NAMALWA (cell line): ENCODE measurements at places on chromosomes 6 and 20.

DNA sequence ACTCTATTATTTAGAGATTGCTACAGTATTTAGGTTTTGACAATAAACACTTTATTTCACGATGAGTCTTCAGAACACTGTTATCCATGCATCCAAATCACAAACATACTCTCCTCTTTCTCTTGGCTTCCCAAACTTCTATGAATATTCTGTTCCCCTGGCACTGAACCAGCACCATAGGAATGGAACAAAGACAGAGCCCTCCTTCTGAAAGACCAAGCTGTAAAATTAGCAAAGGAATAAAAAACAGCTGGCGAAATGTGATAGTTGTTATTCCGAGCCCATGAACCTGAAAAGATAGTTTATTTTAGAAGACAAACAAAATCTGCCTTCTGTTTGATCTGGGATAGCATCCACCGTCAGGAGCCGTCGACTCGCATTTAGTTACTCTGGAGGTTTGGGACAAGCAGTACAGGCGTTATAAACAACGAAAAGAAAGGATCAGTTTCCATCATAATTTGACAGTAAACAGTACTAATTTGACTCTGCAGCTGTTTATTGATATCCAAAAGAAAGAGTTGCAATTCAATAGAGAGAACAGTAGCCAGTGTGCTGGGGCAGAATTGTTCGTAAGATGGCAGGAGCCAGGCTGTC is 161.4 kb downstream of the CLIC5 start:
- DNase-seq: no peak

GRCh38 chr6:90110971-90111370 is 185.7 kb downstream of the BACH2 start:
- DNase-seq: no peak

GRCh38 chr20:59148701-59149493 is 14.7 kb upstream of the ZNF831 start:
- DNase-seq: no peak

GRCh38 chr6:35046862-35047261 is 94.3 kb downstream of the TCP11 start:
- no peak for DNase-seq

- DNase-seq: peak; percentile 96
These were observed at the start of the genes C6orf52 and PAK1IP1 for GRCh38 chr6:10694302-10695085. TSS of gene C6orf52 (minus strand) at chr6:10694616. CDS start at chr6:10687550, 7,066 bp downstream. TSS of gene PAK1IP1 (plus strand) at chr6:10694972. CDS start at chr6:10694986, 14 bp downstream.

GRCh38 chr6:118594877-118595276 is 46.8 kb downstream of the PLN start:
- DNase-seq: no peak

- no peak for DNase-seq
These were observed 40.6 kb upstream of the NKX2-2 start for GRCh38 chr20:21554376-21554890.

- no peak for DNase-seq
These were observed 12.7 kb upstream of the MTRF1L start for GRCh38 chr6:153015094-153015640.

DNA sequence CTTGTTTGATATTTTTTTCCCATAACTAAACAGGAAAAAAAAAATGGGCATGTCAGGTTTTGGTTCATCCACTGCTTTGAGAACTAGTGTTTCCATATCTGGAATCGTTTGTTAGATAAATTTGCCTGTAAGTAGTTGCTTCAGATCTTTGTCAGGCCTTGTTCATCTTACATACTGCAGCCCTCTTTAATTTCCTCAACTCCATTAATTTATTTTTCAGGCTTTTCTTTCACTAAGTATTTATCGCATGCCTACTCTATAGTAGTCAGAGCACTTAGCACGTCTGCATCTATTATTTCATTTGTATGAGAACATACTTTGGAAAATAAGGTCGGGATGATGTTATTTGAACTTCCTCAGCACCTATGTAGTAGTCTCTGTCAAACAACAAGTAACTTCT is 80.9 kb downstream of the CAP2 start:
- DNase-seq: no peak

DNA sequence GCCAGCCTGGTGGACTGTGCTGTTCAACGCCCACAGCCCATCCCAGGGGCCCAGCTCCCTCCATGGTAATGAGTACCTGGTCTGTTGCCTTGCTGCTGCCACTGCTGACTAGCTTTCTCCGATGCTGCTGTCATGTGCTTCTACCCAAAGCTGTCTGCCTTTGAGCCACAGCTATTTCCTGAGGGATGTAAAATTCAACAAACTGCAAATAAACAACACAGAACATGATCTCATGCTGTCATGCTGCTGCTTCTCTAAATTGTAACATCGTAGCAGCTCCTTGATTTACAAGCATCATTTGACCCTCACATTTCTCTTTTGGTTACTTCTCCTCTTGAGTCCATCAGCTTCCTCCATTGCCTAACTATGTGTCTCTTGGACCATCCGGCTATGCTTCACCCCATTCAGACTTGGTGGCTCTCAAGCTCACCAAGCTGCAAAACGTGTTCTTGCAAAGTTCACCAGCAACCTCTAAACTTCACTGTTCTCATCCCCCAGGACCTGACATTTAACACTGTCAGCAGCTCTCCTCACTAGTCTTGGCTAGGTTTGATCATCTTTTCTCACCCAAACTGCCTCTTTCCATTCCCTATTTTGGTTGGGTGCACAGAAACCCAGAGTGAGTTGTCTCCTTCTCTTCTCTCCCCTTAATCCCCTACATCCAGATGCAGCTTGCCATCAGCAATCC is 54.6 kb downstream of the FYN start:
- no peak for DNase-seq

DNA sequence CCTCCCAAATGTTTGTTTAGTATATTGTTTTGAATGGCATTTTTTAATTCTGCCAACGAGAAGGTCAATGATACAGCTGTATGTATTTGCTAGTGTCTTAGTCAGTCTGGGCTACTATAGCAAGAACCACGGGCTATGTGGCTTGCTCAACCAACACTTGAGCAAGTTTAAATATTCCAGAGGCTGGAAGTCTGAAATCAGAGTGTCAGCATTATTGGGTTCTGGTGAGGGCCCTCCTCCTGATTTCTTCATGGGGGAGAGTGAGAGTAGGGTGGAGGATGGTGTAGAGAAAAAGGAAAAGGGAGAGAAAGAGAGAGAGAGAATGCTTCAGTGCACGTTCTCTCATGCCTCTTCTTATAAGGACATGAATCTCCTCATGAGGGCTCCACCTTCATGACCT is 144.6 kb downstream of the TSHZ2 start:
- DNase-seq: no peak

DNA sequence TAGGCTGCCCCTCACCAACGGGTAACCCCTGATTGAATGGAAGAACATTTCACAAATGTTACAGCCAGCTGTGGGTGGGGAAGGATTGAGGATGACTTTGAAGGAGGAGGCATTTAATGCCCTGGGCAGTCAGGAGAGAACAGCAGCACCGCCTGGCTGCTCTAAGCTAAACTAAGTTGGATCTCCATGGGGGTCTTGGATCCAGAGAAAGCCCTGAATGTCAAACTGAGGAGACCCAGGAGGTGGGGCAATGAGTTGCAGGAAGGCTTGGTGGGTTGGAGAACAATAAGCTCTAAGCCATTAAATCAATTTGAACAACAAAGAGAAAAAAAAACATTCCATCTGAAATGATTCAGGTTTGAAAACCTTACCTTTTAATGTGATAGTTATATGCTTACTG is 35.4 kb downstream of the TMX4 start:
- DNase-seq: no peak

- no peak for DNase-seq
These were observed 125.3 kb downstream of the ANKS1A start for GRCh38 chr6:35014341-35014740.

- peak; percentile 77 for DNase-seq
These were observed 49.3 kb upstream of the SCAF8 start for GRCh38 chr6:154683756-154684523.

DNA sequence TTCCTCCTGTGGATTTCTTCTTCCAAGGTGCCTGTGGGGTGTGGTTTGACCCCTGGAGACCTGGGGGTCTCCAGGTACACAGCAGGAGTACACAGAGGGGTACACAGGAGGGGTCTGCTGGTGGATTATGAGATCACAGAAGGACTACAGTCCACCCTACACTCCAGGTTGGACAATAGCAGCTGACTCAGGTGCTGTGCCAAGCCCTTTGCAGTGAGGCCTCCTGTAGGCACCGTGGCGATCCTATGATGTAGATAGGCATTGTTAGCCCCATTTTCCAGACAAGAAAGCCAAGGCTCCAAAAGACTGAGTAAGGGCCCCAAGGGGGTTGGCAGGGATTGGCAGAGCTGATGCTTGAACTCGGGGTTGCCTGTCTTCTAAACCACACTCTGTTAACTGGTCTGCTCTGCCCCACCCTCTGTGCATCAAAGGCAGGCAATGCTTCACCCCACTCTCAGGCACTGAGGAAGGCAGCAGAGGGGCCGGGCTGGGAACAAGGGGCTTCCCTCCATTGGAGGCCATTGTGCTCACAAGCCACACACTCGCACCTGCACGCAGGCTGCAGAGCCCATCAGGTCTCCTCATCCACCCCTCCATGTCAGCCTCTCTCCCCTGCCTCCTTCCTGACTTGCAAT is 77.5 kb upstream of the SIRPA start:
- DNase-seq: no peak

- no peak for DNase-seq
These were observed 659.4 kb downstream of the TENT5A start for GRCh38 chr6:81093051-81093450.

GRCh38 chr6:76472858-76473257 is 400.4 kb upstream of the IMPG1 start:
- DNase-seq: no peak

DNA sequence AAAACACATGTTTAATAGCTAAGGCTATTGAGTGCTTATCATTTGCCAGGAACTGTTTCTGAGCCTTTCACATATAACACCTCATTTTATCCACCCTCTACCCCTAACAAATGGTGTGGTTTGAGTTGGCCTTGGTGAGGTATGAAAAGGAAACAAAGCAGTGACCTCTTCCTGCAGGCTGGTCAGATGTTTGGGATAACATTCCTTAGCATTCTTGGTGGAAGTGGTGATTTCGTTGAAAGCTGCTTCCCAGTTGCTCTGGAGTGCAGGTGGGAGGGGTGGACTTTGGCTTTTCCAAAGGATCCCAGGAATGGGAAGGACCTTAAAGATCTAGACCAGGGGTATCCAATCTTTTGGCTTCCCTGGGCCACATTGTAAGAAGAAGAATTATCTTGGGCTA is 41.3 kb downstream of the CARMIL1 start:
- DNase-seq: no peak

- DNase-seq: no peak
These were observed 336.0 kb downstream of the DHX35 start for GRCh38 chr20:39298121-39298520.

GRCh38 chr6:167919349-167919748 is 78.1 kb upstream of the KIF25 start:
- no peak for DNase-seq

- DNase-seq: no peak
These were observed 24.6 kb downstream of the TBX18 start for GRCh38 chr6:84739866-84740208.

GRCh38 chr6:170284126-170284773 is 6.6 kb downstream of the DLL1 start:
- no peak for DNase-seq

- no peak for DNase-seq
These were observed 52.3 kb downstream of the MBOAT1 start for GRCh38 chr6:20159781-20160540.

DNA sequence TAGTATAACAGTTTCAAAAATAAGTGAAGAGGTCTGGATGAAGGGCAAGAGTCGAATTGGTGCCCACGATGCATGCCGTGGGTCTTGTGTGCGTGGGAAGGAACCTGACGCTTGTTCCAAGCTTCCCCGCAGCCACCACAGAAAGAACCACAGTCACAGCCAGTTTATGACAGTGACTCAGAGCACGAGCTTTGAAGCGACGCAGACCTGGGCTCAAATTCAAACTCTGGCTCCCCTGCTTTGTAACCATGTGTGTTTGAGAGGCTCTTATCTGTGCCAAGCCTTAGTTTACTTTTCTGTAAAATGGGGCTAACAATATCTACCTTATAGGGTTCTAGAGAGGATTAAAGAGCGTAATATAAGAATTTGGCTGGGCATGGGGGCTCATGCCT is 65.5 kb downstream of the SYNJ2 start:
- DNase-seq: no peak

- DNase-seq: no peak
These were observed 336.5 kb downstream of the KIF16B start for GRCh38 chr20:16236589-16237241.

DNA sequence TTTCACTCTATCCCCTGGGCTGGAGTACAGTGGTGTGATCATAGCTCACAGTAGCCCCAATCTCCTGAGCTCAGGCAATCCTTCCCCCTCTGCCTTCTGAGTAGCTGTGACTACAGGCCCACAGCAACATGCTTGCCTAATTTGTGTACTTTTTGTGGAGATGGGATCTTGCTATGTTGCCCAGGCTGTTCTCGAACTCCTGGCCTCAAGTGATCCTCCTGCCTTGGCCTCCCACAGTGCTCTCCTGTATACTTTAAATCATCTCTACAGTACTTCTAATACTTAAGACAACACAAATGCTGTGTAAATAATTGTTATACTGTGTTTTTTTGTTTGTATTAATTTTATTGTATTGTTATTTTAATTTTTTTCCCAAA is 39.7 kb upstream of the FAM50B start:
- DNase-seq: no peak

DNA sequence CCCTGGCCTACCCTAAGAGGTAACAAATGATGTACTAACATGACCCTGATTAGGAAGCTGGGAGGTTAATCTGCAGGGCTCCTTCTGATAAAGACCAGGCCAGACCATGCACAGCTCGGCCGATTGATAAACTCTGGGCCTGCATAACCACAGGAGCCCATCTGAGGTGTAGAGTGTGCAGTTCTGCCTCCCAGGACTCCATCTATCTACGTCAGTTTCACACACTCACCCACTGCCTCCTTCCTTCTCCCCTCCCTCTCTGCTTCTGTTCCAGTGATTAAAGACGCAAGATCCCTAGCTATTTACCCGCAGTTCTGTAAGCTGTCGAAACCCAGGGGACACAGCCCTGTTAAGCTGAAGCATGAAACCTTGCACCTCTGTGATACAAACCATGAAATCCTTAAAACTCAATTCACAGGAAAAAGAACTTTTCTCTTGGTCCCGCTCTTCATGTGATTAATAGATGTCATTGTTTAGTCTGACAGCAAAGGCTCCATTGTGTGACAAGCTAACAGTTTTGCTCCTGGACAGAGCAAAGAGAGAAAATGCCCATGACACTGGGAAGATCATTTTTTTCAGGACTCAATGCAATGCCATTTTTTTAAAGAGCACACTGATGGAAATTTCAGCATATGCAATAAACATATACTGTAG is 470.6 kb downstream of the MAFB start:
- no peak for DNase-seq

DNA sequence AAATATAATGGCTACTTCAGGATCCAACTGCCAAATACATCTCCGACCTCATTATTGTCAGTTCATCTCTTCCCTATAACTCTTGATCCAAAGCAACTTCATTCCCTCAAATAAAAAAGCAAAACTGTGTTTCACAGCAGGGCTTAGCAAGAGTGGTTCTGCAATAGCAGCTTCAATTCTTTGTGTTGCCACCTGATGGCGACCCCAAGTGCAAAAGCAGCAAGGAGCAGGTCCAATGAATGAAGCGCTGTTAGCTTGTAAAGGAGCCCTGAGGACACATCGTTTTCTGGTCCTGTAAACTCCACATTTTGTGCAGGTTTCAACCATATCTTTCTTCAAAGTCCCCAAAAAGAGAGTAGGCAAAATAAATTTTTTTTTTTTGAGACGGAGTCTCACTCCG is 19.6 kb downstream of the RTN4IP1 start:
- peak; percentile 66 for DNase-seq

GRCh38 chr20:17504898-17505635 is 26.1 kb downstream of the BFSP1 start:
- DNase-seq: peak; percentile 82

GRCh38 chr20:36104244-36104643 is 50.3 kb upstream of the EPB41L1 start:
- DNase-seq: no peak
